Muscle of arm (tissue), 14 donors: ENCODE measurements at places on chromosomes 12 and 14.

DNA sequence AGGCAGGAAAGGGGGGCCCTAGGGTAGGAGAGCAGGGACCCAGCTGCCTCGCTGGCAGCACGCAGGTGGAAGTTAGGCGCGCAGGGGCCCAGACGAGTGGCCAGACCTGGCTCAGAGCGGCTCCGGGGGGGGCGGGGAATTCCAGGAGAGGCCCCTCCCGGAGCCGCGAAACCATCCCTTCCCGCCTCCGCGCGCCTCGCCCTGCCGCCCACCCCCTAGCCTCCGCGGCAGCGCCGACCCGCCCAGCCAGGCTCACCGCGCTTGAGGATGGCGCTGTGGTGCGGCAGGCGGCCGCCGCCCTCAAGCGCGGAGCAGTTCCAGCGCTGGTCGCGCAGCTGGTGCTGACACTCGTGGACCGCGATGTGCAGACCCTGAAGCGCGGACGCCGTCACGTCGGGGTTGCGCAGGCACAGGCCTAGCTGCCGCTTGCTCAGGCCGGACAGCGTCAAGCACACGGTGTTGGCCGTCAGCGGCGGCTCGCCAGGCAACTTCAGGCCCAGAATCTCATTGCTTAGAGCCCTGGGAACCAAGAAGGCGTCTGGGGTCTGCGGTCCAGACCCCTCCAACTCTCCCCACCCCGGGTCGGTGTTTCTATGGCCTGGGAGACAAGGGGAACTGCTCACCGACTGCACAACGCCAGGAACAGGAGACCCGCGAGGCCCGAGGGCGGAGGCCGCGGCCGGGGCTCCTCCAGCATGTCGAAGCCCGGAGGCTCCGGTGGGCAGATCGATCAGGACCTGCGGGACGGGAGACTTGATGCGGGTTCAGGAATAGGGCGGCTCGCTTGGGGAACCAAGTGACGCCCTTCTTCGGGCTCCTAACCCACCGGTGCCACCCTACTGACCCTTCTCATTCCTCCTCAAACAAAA lies 1.5 kb downstream of the WNT10B start:
- no peak for DNase-seq

DNA sequence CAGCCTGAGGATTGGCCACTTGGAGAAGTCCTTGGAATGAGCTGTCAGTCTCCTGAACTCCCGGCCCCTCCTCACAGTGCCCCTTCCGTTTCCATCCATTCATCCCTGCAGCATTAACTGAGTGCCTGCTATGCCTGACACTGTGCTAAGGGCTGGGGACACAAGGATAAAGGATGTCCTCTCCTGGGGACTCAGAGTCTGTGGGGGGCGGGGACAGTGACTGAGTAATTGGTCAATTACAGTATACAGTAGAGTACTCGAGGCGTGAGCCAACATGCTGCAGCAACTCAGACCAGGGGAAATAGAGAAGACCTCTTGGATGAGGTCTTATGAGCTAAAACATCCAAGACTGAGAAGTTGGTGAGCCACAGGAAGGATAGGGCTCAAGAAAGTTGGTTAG lies 43.4 kb upstream of the PWP1 start:
- no peak for DNase-seq

DNA sequence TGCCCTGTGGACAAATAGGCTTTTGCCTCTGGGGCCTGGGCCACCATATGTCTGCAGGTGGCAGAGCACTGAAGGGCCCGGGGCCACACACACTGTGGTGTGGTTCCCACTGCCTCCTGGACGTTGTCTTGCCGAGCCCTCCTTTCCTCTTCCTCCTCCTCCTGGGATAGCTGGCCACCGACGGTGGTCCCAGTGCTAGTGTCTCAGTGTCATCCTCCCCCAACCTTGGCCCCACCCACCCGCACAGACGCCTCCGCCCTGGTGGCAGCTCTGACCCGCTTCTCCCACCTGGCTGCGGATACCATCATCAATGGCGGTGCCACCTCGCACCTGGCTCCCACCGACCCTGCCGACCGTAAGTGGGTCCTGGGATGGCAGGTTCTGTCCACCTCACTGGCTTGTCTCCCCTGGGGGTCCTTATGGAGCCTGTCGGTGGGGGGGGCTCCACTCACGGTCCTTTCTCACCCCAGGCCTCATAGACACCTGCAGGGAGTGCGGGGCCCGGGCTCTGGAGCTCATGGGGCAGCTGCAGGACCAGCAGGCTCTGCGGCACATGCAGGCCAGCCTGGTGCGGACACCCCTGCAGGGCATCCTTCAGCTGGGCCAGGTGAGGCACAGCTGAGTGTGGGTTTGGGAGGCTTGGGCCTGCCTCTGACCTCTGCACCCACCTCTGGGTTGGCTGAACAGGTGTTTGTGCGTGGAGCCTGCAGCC lies 23.5 kb downstream of the HIP1R start:
- no peak for DNase-seq

- DNase-seq = no peak
Observed at GRCh38 chr12:51863363-51863932, 14.9 kb upstream of the FIGNL2 start.

DNA sequence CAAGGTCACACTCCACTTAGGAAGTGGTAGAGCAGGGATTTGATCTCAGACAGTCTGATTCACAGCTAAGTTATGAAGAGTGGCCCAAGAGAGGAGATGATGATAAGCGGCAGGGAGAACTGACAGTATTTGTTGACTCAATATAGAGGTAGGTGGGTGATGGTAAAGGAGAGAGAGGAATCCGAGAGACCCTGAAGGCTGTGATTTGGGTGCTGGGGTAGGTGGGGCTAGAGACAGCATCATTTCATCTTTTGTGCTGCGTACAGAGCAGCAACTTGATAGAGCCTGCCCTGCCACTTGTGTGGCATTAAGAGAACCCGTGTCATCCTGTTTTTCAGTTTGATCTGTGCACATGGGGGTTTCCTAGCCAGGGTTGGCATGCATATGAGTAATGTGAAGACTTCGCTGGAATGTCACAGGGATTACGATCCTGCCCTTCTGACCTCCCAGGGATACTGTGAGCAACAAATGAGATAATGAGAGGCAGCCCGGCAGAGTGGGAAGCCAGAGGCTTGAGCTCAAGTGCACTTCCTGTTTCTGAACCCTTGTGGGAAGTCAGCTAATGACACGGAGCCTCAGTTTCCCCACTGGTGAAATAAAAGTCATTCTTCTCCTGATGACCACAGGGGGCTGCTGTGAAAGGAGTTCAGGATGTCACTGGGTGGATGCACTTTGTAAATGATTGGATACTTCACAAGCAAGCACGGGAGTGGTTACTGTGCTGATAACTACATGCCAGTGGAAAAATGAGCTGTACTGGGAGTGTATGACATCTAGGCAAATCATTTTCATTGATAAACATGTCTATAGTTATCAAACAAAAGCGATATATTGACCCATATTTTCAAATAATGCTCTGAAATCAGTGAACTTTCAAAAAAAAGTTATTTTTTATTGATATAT lies 59.5 kb upstream of the IGF1 start:
- DNase-seq = no peak

DNA sequence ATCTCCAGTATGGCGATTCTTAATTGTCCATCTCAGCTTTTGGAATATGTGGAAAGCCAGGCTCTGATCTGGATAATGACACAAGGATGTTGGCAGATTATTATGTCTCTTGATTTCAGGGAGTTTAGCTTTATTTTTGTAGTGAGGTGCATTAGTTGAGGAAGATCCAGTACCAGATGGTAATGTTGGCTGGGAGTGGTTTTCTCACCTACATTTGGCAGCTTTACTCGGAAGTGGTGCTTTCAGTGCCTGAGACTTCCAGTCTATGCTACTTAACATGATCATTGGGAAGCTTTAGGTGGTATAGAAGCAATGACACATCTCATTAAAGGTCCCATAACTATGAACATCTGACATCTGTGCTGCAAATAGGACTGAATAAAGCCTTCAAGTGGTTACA lies 7.5 kb downstream of the SLC15A5 start:
- DNase-seq = no peak

- no peak for DNase-seq
Observed at GRCh38 chr12:77923882-77924281, 93.2 kb downstream of the NAV3 start.

DNA sequence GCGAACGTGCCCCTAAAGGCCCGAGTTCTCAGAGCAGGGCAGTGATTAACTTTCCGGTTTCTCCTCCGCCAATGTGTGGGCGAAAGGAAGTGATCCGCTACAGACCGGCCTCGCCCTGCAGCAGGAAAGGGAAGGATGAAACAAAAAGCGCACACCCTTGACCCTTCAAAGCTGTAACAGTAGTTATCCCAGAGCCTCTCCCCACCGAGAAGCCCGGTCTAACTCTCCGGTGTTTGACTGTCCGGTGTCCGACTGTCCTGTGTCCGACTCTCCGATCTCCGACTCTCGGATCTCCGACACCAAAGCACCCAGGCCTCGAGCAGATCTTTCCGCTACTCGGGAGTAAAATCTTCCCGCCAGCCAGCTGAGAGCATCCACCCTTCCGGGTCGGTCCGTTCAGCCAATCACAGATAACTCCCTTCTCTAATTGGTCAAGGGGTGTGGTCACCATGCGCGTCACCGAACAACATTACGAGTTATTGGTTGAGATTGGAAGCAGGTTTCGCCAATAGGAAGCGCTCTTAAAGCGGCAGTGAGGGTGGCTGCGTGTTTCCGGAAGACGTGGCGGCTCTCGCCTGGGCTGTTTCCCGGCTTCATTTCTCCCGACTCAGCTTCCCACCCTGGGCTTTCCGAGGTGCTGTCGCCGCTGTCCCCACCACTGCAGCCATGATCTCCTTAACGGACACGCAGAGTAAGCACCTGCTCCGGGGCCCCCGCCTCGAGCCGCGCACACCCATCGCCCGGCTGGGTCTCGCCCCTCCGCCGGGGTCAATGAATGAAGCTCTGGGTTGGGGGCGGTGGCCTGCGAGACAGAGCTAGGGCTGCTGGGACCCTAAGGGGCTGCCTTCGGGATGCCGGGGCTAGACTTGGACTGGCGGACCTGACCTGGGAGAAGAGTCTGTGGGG lies at the start of the genes GOLT1B and RECQL:
Gene GOLT1B, plus strand, starts transcription at position 532 of the 906 bp plus-strand sequence. Its CDS starts 135 bp downstream, at position 667.
Gene RECQL, minus strand, starts transcription at position 378 of the 906 bp plus-strand sequence. CDS start 2,065 bp downstream, outside the sequence.
- peak; percentile 98 for DNase-seq

GRCh38 chr14:77642407-77642806 lies 26.0 kb upstream of the SPTLC2 start:
- no peak for DNase-seq

DNA sequence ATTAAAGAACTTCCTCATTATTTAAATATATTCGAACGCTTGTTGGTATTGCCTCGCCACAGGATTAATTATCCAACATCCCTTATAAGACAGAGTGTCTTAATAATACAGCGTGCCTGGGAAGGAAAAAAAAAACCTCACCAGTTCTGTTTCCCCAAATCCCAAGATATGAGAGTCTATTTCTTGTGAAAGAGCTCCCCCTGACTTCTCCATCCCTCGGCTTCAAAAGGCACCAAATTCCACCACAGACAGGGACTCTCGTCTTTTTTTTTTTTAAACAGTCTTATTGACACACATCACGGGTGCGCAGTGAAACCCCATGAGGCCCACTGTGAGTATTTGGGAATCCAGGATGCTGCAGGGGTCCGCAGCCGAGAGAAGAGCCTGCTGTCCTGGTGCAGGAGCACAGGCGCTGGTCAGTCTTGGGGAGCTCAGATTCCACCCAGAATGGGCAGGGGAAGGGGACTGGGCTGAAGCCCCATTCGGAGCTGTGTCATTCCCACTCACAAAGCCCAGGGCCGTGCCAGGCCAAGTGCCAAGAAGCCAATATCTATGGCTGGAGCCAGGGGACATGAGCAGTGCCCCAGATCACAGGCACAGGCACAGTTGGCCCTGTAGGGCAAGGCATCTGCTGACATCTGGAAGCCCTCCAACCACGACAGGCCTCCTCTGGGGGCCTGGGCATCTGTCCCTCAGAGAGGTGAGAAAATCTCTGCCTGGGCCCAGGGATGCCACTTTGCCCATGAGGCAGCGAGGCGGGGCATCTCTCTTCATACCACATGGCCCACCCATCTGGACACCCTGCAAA lies 71.9 kb downstream of the BCL11B start:
- no peak for DNase-seq

GRCh38 chr14:79645753-79646362 lies 565.4 kb downstream of the DIO2 start:
- DNase-seq = no peak

- no peak for DNase-seq
Observed at GRCh38 chr12:120630104-120630892, 10.1 kb upstream of the CABP1 start.

DNA sequence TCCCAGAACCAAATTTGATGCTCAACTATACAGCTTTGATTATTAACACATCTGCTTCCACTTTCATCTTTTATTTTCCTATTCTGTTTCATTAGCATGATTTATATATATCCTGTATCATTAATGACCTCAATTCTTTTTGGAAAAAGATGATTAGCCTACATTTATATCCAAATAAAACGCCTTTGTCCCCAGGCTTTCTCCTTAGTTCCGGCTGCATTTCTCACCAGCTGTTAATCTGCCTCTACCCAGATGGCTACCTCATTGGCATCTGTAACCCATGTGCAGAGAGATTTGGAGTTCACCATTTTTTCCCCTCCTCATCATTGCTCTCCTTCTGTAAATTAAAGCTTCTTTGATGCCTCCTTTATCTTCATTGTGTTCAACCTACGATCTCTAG lies 336.8 kb upstream of the RGS6 start:
- no peak for DNase-seq

DNA sequence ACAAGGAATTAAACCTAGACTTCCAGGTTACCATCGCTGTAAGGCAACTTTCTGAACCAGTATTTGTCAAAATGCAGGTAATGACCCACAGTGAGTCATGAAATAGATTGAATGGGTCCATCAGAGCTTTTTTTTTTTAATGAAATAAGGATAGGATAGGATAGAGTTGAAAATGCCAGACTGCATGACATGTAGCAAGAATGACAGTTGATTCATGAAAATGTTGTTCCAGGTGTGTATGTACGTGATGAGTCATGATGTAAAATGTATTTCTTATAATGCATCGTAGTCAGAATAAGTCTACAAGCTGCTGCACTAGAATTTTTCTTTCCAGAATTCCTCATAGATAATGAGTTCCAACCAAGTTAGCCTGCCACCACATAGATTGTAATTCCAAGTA lies 184.4 kb upstream of the BCL2L14 start:
- no peak for DNase-seq

- DNase-seq = no peak
Observed at GRCh38 chr14:74973003-74973653, 17.7 kb upstream of the PGF start.

GRCh38 chr12:92000597-92000996 lies 145.0 kb downstream of the BTG1 start:
- DNase-seq = no peak

GRCh38 chr12:52612431-52613383 lies 5.7 kb downstream of the KRT73 start:
- DNase-seq = no peak

DNA sequence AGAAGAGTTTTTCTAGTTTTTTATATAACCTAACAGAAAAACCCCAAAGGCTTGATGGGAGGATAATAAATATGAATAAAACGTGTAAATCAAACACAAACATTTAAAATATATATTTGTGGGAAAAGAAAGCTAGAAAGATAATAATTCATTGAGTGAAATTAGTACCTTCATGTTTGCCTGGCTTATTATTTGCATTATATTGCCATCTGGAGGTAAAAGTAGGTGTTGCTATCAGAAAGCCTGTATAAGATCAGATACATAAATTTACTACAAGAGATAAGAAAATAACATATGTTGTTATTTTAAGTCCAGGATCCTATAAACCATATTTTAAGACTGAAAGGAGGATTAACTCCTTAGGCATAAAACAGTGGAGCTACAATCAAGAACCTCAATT lies 77.7 kb downstream of the NTS start:
- no peak for DNase-seq
